ENCODE measurements at places on chromosomes 6 and 20.

GRCh38 chr6:99745651-99746050 is 139.0 kb downstream of the PRDM13 start:
- DNase-seq: no peak

DNA sequence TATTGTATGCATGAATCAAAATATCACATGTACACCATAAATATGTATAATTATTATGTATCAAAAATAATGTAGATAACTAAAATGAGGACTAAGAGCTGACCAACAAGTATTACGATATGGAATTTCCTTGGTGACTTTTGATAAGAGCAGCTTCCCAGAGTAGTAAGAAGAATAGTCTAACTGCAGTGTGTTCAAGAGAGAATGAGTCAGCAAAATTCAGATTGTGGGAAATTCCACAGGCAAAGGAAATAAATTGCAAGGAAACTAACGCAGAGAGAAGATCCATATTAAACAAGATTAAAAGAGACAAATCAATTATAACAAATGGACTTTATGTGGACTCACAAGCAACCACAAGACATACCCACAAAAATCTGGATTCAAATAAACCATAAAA is 26.4 kb downstream of the FRK start:
- DNase-seq: no peak

- DNase-seq: no peak
These were observed 202.9 kb downstream of the GMPR start for GRCh38 chr6:16441262-16441661.

DNA sequence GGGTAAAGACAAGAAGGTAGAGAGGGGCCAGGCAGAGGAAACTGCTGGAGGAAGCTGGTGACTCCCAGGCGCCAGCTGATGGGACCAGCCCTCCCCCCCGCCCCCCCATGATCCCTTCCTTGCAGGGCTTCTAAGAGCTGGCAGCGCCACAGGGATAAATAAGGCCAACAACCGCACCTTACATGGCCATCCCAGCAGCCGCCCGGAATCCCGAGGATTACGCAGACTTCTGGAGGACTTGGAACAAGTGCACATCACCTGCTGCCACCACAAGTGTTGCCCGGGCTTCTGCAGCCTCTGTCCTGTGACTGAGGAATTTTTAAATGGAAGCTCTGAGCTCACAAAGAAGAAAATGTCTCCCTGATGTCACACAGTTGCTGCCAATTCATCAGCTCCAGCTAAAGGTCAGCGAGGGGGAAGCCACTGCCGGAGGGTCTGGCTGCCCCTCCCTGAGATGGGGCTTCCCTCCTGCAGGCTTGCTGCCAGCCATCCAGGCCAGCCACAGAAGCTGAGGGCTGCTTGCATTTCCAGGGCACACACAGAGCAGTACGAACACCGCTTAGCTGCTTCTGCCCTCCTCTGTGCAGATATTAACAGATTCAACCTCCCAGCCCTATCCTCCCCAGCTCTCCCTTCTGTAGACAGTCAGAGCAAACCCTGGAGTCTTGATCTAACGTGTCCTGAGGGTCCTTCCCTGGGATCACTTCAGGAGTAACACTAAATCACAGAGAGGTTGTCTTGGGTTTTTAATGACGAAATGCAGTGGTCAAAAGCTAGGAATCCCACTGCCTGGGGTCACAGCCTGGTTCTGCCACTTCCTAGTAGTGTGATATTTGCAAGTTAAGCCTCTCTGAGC is 38.6 kb upstream of the PIM1 start:
- DNase-seq: no peak

- no peak for DNase-seq
These were observed 158.6 kb upstream of the PREP start for GRCh38 chr6:105561486-105561885.

DNA sequence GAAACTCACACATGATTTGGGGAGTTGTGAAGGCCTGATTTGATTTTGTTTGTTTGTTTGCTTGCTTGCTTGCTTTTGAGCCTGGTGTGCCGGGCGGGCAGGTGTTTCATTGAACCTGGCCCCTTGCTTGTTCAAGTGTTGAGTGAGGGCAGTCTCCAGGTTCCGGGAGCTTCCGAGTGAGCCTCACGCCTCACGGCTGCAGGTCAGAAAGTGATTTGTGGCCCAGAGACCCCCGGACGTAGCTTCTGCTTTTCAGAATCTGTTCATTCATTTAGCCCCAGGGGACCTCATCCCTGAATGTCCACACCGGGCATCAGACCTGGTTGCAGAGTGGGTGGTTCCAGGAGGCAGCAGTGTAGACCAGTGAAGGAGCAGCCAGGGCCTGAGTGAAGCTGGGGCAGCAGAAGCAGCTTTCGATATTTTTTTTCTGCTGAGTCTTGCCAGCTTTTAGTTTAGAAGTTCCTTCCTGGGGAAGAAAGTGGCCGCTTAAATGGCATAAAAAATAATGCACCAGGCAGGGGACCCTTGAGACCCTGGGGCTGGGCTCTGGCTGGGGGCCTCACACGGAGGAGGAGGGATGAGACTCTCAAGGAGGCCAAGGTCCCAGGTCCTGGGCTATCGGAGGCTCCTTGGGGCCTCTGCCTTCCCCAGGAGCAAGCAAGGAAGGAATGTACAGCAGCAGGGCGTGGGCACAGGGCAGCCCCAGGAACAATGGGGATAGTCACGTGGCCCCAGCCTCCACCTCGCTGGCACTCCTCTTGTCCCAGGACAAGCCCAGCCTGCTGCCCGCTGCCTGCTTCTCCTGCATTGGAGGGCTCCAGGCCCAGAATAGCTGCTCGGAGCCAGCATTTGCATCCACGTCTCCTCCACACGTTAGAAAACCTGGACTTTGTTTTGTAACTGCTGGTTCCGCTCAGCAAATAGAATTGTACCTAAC is 89.2 kb upstream of the BHLHE23 start:
- no peak for DNase-seq

GRCh38 chr6:42436825-42437224 is 14.9 kb downstream of the TRERF1 start:
- DNase-seq: no peak

GRCh38 chr6:106360410-106360988 is at the start of gene CRYBG1:
Gene CRYBG1, plus strand, starts transcription at chr6:106360717. Its CDS starts 192 bp downstream, at chr6:106360909.
- peak; percentile 78 for DNase-seq

DNA sequence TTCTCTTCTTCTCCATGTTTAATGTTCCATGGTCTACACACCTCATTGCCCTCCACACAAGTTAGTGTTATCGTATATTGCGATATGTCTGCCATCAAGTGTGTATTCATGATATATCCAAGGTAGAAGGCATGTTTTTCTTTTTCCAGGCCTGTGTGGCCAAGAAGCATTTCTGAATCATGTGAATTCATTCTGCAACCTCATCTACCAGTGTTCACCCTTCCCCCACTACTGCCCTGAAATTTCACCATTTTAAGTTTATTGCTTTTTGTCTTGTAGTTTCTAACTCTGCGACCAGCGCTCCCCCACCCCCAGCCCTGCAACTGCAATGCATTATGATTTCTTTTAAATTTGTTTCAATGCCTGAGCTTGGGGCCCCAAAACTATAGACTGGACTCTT is 618.0 kb upstream of the FLRT3 start:
- no peak for DNase-seq

- DNase-seq: peak; percentile 33
These were observed 4.2 kb upstream of the EPHA7 start for GRCh38 chr6:93423542-93423941.

GRCh38 chr6:70162972-70163371 is 139.9 kb downstream of the COL9A1 start:
- no peak for DNase-seq

DNA sequence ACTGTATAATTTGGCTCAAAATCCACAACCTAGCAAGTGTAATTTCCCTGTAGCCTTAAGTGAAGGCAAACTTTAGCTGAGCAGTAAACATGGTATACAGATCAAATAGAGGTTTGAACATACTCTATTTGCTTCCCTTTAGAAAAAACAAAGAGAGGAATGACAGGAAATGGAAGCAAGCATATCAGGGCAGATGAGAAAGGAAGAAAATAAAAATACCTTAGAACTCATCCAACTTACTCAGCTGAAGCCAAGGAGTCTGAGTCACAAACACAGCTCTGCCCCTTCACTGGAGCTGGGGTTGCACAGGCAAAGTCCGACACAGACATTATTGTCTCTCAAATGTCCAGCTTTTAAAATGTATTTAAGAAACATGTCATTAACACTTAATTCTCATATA is 379.9 kb upstream of the IRAK1BP1 start:
- DNase-seq: no peak

DNA sequence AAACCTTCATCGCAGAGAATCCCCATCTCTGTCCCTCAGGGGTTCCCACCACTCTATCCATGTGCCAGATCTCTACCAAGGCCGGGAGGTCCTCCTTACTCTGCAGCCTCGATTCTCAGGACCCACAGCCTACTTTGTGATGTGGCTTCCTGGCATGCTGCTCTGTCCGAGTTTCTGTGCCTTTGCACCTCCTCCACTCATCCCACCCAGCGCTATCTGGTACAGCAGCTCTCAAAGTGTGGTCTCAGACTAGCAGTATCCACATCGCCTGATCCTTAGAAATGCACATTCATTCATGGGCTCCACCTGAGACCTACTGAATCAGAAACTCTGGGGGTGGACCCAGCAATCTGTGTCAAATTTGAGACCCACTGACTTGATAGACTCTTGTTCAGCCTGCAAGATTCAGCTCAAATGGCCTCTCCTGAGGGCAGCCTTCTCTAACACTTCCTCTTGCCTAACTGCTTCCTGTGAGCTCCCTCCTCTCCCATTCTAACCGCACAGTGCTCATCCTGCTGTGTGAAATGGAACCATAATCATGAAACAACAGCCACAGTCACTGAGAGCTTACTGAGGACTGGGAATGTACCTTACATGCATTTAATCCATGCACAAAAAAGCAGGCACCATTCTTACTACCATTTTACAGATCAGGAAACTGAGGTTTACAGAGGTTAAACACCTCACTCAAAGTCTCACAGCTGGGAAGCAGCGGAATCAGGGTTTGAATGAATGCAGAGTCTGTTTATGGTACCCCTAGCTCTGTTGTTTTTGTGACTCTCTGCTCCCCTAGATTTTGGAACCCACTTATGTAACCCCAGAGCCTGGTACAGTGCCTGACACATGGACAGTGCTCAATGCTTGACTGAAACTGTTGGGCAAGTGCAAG is 69.4 kb downstream of the JPH2 start:
- no peak for DNase-seq

- no peak for DNase-seq
These were observed 29.5 kb upstream of the IFNGR1 start for GRCh38 chr6:137248702-137249101.

DNA sequence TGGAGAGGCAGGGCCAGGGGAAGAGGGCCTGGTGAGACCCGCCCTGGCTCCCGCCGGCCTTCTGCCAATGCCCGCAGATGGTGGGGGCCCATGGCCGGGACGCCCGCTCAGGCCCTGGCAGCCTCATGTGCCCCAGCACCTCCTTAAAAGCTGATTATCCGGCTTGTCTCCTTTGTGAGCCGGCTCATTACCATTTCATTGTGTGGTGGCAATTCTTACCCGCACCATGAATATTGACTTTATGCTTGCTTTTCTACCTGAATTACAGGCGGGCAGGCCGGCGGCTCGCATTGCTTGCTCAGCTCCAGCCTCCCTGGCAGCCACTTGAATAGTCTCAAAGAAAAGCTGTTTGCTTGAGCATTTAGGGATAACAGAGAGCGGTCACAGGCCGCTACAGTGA is 120.0 kb upstream of the JAG1 start:
- no peak for DNase-seq

GRCh38 chr20:38290829-38291814 is 12.8 kb upstream of the BPI start:
- DNase-seq: peak; percentile 13

- peak; percentile 55 for DNase-seq
These were observed 94.0 kb downstream of the SCML4 start for GRCh38 chr6:107730106-107730505.

Data from stimulated activated naive CD8-positive, alpha-beta T cell treated with anti-CD3 and anti-CD28 coated beads, Interleukin-15, Interleukin-2, amounts not matched to agents 100 U/mL and 50 U/mL, for 24 hours (primary cell).